ENCODE measurements at places on chromosomes 4 and X.

DNA sequence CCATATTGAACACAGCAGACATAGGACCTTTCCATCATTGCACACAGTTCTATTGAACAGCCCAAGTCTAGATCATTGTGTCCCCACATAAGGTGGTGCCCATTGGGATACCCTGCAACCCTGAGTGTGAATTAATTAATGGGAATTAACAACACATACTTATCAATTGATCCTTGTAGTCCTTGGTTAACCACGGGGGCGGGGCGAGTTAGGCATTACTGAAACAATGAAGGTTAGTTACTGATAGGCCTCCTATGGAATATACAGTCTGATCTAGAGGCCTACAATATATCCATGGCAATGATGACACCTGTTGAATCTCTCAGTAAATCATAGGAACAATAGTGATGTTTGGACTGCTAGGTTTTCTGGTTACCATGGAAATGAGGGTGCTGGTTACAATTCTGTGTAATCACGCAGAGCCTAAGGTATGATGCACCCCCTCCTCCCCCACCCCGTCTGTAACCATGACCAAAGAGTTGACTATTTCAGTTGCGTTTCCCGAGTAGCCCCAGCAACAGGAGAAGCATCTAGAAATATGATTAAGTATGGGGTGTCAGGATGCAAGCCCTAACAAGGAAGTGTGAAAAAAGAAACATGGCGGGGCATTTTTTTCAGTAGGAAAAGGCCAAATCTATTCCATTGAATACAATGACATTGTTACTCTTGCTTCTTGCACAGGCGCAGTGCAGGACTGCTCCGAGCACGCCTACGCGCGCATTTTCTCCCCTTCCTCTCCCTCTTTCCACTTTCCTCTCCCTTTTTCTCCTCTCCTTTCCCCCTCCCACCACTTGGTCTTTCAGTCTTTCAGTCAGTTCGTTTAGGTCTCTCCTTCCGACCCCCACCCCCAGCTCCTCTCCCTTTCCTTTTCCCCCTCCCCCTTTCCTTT is 677 bp upstream of the NONO start:
- peak; percentile 41 for DNase-seq

GRCh38 chr4:156970501-156971164 is 966 bp downstream of the PDGFC start:
- DNase-seq, result no peak

- no peak for DNase-seq
These were observed 457.4 kb upstream of the PCDH10 start for GRCh38 chr4:132691668-132692067.

GRCh38 chrX:47571215-47571614 is 10.2 kb downstream of the ARAF start:
- no peak for DNase-seq

- no peak for DNase-seq
These were observed 6.5 kb upstream of the JADE1 start for GRCh38 chr4:128802680-128803628.

GRCh38 chr4:147175460-147176025 is 229.9 kb upstream of the TTC29 start:
- no peak for DNase-seq

GRCh38 chr4:13539047-13539618 is 5.2 kb downstream of the NKX3-2 start:
- no peak for DNase-seq

GRCh38 chrX:54564936-54565335 is 34.9 kb downstream of the GNL3L start:
- DNase-seq, result no peak

GRCh38 chr4:25956260-25956659 is 42.2 kb downstream of the SMIM20 start:
- DNase-seq, result no peak

GRCh38 chrX:44343412-44344141 is at the start of gene EFHC2:
TSS of gene EFHC2 (minus strand) at chrX:44343672. CDS start at chrX:44343588, 84 bp downstream.
- DNase-seq, result no peak

GRCh38 chrX:40116925-40117324 is 19.2 kb upstream of the BCOR start:
- DNase-seq, result no peak
